ENCODE measurements at places on chromosomes 2 and 18.

GRCh38 chr2:230657462-230657861 is 55.2 kb upstream of the CAB39 start:
- no peak for DNase-seq

- DNase-seq: no peak
Measured at GRCh38 chr2:97900806-97901205, 94.9 kb downstream of the TMEM131 start.

- no peak for DNase-seq
Measured at GRCh38 chr18:75638776-75639471, 211.4 kb upstream of the SMIM21 start.

GRCh38 chr2:121159291-121160071 is 125.5 kb downstream of the TFCP2L1 start:
- DNase-seq: no peak

DNA sequence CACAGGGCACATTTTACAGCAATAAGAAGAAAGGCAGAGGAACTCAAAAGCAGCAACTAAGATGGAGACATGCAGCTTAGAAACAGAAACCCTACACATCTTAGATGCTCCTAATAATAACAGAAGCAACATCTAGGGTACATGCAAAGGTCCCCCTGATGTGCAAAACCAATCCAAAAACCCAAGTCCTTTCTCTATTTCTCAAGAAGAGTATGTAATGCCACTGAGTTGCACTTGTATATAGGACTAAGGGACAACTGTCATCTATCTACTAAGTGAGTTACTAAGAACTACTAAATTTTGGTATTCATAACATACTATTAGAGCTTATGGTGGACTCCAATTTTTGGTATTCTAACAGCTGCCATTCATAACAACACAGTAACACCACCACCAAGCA is 28.4 kb downstream of the HNRNPLL start:
- no peak for DNase-seq

DNA sequence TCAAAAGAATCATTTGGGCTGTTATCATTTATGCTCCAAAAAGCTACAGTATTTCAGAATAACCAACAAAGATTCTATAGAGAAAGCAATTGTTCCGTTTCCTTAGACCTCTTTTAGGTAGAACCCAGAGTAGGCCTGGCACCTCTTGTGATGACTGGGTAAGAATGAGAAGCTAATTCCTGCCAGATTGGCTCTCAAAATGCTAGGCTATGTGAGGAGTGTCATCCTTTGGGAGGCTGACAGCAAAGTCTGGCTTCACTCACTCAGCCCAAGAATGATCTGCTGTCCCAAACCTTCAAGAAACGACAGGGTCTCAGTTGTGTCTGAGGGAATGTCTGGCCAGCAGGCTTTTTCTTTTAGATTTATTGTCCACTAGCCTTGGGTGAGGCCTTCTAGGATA is 4.5 kb downstream of the CERS6 start:
- DNase-seq: no peak

DNA sequence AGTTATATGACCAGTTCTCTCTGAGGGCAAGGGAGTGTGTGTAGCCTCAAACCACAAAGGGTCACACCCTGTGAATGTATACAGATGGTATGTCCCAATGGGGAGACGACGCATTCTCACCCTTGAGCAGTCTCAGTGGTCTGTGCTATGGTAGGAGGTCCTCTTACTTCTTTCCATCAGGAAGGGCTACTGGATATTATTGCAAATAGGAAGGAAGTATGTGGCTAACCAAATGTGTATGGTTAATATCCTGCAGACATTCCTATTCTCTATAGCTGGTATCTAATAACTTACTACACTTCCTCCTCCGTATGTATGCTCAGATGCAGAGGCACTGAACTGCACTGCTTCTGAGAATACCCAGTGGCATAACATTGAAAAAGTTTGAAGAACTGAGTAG is 306.7 kb upstream of the CCDC68 start:
- DNase-seq: no peak
